GM18507 (cell line): ENCODE measurements at places on chromosomes 3 and 15.

DNA sequence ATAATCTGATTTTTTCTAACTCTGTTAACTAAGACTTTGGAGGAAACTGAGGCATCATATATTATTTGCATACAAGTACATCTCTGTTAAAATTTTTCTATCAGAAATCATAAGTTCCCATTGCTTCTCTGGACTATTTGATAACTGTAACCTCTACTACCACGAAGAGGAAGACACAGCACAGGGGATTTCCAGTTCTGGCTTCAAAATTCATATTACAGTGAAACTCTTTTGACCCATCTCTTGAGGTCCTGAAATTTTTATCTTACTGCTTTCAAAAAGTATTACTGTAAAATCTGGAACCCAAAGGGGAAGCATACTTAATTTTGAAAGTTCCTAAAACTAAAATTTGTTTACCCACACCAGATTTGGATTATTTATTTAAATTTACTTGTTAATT is 4.2 kb downstream of the PLSCR1 start:
- no peak for DNase-seq

GRCh38 chr15:57727031-57727430 is 20.5 kb downstream of the POLR2M start:
- DNase-seq: no peak

DNA sequence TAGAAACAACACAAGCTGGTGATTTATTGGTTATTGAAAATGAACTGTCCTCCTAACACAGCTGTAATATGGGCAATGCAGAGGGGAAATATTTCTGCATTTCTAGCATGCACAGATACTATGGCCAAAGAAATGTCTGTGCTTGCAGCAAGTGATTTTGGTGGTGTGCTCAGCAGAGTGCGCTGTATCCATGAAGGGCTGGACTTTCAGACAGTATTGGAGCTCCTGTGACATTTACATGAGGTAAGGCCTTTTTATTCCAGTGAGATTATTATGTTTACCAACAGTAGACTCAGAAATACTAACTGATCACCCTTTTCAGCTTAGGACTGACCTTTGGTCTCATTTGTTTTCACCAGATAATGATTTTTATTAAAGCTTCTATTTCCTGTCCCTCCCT is 1302.6 kb upstream of the EPHA6 start:
- DNase-seq: no peak

GRCh38 chr3:118146658-118147375 is 887.8 kb downstream of the IGSF11 start:
- DNase-seq: no peak

GRCh38 chr15:69908060-69908459 is 189.7 kb downstream of the TLE3 start:
- DNase-seq: no peak

- DNase-seq: no peak
These were observed 98.9 kb downstream of the NEDD4 start for GRCh38 chr15:55894399-55894965.

GRCh38 chr15:88342666-88343065 is 86.1 kb upstream of the NTRK3 start:
- no peak for DNase-seq

GRCh38 chr3:79835701-79836100 is 67.9 kb upstream of the ROBO1 start:
- no peak for DNase-seq

DNA sequence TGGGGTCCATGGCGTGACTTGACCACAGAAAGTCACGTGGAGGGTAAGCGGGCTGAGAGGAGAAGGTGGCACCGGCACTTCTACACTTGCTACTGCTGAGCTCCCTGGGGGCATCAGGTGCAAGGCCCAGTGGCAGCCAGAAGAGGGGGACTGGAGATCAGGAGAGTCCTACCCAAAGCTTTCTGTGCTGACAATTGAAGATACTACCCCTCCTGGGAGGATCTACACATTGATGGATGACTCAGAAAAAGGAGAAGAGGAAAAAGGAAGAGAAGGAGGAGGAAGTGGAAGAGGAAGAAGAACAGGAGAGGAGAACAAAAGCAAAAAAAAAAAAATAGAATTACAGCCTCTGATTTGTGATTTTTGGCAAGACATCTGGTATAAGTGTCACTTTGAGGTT is 41.2 kb downstream of the MYO5C start:
- no peak for DNase-seq

GRCh38 chr3:135260025-135260424 is 465.0 kb downstream of the EPHB1 start:
- no peak for DNase-seq

DNA sequence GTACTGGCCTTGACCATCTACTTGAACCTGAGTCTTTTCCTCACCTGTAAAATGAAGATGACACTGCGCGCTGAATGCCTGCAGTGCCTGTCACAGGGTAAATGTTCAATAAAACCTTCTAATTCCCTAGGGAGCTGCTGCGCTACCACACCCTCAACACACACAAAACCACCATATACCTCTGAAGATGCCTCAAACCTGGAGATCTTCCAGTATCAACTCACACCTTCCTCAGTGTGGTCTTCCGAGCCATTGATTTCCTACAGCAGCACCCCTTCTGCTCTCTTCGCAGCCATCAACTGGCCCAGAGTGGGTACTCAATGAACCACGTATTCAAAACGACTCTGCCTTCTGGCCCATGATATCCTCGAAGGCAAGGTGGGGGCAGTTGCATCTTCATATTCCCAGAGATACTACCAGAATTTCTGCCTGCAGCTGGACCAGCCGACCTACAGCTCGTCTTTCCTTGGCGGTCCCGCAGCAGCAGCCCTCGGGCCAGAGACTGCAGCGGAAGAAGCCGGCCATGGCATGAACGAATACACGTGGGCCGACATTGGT is 695 bp downstream of the RPL32 start:
- no peak for DNase-seq

DNA sequence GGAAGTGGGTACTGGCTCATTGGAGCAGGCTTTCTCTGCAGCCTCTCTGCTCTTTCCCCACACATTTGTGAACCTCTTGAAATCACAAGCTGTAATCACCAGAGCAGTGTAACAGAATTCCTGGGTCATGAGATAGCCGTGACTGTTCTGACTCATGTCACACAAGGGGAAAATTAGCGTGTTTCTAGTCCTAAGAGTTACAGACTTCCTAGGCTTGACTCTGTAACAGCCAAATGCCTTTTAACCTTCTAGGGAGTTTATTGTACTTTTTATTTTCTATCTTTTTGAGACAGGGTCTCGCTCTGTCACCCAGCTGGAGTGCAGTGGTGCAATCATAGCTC is 54.7 kb upstream of the TRAK1 start:
- DNase-seq: no peak

DNA sequence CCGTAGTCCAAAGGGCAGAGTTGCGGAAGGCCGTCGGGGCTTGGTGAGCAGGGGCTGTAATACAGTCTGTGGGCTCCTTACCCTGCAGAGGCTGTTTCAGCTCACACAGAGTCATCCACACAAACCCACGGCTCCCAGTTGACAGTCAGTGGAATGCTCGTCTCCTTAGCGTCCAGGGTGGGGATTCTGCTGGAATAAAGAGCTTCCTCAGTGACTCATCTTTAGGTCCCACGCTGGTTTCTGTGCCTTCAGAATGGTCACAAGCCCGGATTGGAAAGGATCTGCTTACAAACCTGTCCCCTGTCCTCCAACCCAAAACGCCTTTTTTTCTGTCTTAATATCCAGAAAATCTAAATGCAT is 201.3 kb upstream of the TPM1 start:
- no peak for DNase-seq

DNA sequence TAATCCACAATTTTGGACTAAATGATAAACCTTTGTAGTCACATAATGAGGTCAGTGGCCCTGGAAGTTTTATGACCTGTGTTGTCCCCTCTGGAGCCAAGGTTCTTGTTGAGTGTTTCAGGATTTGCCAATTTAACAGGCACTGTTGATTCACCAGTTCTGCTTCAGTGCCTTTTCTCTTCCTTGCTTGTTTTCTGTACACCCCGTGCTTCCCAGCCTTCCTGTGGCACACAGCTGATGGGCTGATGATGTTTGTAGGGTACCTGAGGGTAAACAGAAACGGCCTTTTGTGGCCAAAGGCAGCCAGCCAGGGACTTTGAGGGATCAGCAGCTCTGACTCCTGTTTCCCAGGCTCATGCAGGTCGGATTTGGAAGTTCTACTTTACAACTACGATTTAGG is 13.3 kb downstream of the GYG1 start:
- no peak for DNase-seq

DNA sequence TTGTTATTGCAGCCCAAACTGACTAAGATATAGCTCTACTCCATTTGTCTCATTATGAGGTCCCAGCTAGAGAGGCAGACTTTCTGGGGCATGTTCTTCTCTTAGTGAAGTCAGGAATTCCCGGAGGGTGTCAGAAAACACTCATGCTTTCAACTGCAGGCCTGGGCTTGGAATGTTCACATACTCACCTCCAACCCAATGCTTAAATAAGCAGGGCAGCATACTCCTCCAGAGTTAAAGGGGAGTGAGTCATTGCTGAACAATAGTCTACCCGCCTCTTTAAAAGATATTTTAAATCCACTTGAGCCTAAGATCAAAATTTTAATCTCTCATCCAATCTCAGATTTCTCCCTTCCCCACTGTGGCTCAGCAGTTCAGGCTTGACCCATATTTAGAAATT is 167.8 kb upstream of the DPH6 start:
- no peak for DNase-seq

DNA sequence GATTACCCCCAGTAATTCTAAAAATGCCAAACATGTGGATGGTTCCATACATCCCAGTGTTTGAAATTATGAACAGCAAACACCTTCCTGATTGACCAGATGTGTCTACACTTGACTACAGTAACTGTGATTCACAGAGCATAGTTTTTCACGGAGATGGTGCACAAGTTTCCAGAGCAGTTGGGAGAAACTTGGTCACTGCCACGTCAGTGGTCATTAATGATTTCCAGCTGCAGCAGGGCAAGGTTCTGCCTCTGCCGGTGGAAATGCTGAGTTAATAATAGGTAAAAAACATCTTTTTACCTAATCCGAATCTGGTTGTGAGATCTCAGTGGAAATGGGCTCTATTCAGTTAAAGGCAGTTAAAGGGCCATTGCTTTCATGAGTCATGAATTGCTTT is 154.1 kb upstream of the FEZF2 start:
- no peak for DNase-seq

DNA sequence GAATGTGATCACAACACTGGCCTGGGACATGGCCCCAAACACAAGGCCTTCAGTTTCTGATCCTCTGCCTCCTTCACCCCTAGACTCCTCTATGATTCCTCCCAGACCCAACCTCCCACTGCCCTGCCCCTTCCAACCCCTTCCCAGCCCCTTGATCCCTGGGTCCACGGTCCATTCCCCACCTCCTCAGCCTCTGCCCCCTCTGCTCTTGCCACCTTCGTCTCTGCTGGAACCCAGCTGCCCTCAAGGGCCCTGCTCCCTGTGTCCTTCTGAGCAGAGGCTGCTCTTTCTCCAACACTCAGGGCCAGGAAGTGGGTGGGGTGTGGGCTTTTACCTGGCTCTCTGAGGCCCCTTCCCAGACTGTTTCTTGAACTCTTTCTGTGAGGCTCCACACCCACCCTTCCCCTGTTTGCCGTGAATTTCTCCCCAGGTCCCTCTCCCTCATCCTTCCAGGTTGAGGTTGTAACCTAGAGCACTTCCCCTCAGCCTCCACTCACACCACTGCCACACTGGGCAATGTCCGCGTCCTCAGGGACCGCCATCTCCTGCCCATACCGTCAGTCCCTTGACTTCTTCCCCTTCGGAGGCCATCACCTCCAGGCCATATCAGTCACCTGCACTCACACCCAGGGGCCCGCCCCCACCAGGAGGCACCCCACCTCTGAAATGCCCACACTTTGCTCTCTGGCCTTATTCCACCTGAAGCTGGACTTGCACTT is 18.7 kb upstream of the SLCO2A1 start:
- no peak for DNase-seq

DNA sequence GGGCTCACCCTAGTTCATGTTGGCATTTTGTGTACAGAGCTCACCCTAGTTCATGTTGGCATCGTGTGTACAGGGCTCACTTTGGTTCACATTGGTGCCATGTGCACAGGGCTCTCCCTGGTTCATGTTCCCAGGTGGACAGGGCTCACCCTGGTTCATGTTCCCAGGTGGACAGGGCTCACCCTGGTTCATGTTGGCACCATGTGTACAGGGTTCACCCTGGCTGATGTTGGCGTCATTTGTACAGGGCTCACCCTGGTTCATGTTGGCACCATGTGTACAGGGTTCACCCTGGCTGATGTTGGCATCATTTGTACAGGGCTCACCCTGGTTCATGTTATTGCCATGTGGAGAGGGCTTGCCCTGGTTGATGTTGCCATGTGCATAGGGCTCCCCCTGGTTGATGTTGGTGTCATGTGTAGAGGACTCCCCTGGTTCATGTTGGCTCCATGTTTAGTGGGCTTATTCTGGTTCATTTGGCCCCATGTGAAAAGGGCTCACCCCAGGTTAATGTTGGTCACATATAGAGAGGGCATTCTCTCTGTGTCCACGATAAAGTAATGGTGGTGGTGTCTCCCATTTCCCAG is 31.7 kb upstream of the NR2C2 start:
- DNase-seq: no peak

GRCh38 chr3:116288485-116288884 is 156.8 kb downstream of the LSAMP start:
- no peak for DNase-seq

- no peak for DNase-seq
These were observed 64.4 kb upstream of the SKOR1 start for GRCh38 chr15:67760901-67761300.

- no peak for DNase-seq
These were observed 30.4 kb downstream of the NXPE3 start for GRCh38 chr3:101809178-101810021.

GRCh38 chr3:148866261-148866660 is 1.2 kb downstream of the CPA3 start:
- DNase-seq: no peak

- DNase-seq: no peak
These were observed 214.3 kb upstream of the FEZF2 start for GRCh38 chr3:62587579-62588031.

- no peak for DNase-seq
These were observed 215.4 kb downstream of the UACA start for GRCh38 chr15:70547846-70548487.

- DNase-seq: no peak
These were observed 45.7 kb upstream of the MYZAP start for GRCh38 chr15:57545995-57546394.

DNA sequence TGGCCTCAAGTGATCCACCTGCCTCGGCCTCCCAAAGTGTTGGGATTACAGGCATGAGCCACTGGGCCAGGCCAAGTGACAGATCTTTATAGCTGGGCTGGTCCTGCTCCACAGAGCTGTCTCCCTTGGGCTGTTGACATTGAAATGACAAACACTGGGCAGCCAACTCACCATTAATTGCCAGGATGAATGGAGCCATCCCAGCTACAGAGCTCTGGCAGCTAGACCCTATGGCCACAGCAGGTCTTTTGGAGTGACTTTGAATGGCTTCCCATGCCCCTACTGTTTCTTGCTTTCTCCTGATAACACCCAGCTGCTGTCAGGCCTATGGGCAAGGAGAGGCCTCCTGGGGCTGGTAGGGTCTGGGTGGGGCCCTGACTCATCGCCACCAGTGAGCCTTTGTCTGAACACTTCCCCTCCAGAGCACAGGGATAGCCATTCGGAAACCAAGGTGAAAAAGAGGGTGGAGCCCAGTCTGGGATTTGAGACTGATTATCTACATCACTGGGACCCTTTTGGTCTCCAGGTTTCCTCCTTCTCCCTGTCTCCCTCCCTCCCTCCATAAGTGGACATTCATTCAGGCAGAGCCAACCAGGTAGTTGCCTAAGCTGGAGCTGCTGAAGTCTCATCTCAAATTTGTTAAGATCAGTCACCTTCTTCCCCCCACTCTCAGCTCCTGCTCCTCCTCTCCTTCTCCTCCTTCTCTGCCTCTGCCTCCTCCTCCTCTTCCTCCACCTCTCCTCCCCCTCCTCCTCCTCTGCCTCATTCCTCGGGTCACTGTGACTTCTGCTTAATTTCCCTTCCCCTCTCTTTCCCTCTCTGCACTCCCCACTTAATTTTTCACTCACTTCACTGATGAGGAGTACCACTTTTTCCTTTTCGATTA is 34.0 kb downstream of the BHLHE40 start:
- no peak for DNase-seq
